T-helper 2 cell (primary cell): ENCODE measurements at places on chromosomes 1 and 21.

GRCh38 chr1:240691501-240691900 is 79.5 kb upstream of the GREM2 start:
- DNase-seq, result no peak

- no peak for DNase-seq
Observed at GRCh38 chr1:226308166-226308722, 720 bp downstream of the LIN9 start.

GRCh38 chr1:22699681-22700520 is 10.7 kb upstream of the EPHB2 start:
- DNase-seq, result no peak

- no peak for DNase-seq
Observed at GRCh38 chr1:77975386-77975785, 3.5 kb downstream of the FUBP1 start.

- no peak for DNase-seq
Observed at GRCh38 chr1:244205906-244206305, 154.8 kb downstream of the ZBTB18 start.

- no peak for DNase-seq
Observed at GRCh38 chr1:234520908-234521817, 42.2 kb upstream of the TARBP1 start.

DNA sequence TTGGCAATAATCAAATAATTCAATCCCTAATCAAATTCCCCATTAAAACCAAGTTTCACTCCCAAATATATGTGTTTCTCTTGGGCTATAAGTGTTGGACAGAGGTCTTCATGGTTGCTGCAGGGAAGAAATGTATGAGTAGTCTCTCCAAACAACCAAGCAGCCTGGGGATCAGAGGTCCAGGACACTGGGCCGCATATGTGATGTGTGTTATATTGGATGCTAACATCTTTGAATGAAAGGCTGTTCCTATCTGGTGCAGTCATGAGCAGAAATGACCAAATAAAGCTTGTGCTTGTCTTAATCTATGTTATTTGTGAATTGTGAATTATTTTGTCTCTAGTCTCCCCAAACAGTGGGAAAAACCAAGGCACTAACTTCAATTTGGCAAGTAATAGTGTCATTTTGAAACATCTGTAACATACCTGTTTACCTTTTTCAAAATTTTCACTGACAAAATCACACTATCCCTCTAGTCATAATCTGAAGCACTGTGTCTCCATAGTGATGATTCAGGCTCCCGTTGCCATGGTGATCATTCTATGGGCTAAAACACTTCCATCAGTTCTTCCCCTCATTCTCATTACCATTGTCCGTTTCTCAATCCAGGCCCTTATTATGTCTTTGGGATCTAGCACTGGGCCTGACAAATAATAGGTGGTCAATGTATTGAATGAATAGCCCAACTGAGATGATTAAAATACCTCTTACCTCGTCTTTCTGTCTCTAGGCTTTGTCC is 12.5 kb upstream of the TADA1 start:
- no peak for DNase-seq

- DNase-seq, result no peak
Observed at GRCh38 chr1:116545359-116545705, 25.5 kb downstream of the CD58 start.

- peak; percentile 46 for DNase-seq
Observed at GRCh38 chr1:247331172-247331524, 519 bp downstream of the ZNF496 start.

- DNase-seq, result no peak
Observed at GRCh38 chr1:33893147-33893830, 29.4 kb downstream of the HMGB4 start.

- no peak for DNase-seq
Observed at GRCh38 chr1:32701951-32702598, 495 bp downstream of the SYNC start.

- no peak for DNase-seq
Observed at GRCh38 chr1:232925421-232926220, 24.8 kb upstream of the NTPCR start.

- no peak for DNase-seq
Observed at GRCh38 chr21:34072145-34073031, 990 bp upstream of the MRPS6 start.

DNA sequence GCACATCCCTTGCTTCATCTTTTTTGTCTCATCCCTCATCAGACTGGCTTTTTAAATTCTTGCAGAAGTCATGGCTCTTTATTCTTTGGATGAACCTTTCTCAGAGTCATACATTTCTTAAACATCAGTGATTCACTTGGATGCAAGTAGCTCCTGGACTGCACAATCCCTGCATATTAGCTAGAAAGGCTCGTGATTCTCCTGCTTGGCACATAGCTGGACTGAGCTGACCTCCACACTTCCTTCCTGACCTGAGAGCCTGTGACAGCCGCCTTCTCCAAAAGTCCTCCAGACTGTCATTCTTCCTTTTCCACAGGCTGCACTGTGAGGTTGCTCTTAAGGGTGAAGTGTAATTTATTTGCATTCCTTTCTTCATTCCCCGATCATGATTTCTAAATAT is 109.4 kb downstream of the RGL1 start:
- no peak for DNase-seq

- no peak for DNase-seq
Observed at GRCh38 chr1:93200086-93200620, 19.6 kb downstream of the CCDC18 start.
